ENCODE measurements at places on chromosomes 13 and 19.

DNA sequence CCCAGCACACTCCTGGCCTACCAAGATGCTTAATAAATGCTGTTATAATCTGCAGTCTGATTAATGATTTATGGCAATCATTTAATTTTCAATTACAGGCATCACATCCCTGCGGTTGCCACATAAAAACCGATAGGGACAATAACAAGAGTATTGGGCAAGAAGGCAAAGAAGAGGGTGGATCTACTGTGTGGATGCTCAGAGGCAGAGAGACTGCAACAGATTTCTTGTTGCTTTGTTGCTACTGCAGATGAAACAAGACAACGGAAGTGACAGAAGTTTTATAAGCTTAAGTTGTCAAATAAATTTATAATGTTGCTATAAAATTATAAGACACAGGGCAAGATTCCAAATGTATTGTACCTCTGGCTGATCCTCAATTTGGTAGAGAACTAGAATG lies 154.8 kb downstream of the ABCC4 start:
- DNase-seq = no peak

- no peak for DNase-seq
Measured at GRCh38 chr13:113938716-113939115, 35.2 kb downstream of the C13orf46 start.

DNA sequence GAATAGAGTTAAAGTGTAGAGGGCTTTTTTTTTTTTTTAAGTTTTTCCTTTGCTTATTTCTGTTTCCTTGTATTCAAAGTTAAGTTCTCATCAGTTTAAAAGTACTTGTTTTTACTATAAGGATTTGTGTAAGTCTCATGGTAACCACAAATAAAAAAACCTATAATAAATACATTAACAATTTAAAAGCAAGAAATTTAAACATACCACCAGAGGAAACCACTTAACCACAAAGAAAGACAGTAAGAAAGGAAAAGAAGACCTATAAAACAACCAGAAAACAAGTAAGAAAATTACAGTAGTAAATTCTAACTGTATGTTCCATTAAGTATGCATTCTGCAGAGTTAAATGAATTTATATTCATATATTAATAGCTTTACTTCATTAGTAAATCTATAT lies 999.1 kb upstream of the ATXN8OS start:
- DNase-seq = no peak

- DNase-seq = no peak
Measured at GRCh38 chr13:27954406-27954851, 14.7 kb downstream of the CDX2 start.

DNA sequence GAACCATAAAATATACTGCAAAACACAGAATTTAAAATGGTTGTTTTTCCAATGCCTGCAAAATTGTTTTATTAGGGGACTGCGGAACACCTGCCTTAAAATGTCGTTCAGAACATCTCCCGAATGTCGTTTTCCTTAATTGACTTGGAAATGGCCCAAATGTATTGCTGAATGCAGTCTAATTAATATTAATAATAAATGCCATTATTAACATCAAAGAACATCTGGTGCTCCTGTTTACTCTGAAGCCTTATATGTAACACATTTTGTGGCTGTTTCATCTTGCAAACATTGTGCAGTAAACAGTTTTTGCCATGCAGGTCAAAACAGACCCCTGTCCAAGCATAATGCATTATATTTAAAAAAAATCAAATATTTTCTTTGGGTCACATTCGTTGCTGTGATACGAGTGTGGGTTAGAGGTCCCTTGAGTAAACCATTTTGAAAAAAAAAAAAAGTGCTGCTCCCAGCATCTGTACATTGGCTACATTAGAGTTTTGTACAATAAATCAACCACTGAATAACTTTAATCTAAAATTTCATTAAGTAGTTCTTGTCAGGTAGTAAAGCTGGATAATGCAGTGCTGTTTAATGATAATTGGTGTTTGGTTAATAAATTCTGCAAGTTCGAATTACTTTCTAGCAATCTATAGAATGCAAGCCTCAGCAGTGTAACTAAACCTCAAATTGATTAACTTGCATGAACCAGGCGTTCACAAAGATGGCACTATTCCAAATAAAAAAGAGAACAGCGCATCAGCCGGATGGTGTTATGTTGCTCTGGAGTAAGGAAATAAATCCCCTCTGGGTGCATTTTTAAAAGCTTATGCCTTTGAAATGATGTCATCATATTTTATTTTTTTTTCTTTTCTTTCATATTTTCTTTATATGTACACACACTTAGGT lies 140.2 kb downstream of the ZNF536 start:
- DNase-seq = no peak

DNA sequence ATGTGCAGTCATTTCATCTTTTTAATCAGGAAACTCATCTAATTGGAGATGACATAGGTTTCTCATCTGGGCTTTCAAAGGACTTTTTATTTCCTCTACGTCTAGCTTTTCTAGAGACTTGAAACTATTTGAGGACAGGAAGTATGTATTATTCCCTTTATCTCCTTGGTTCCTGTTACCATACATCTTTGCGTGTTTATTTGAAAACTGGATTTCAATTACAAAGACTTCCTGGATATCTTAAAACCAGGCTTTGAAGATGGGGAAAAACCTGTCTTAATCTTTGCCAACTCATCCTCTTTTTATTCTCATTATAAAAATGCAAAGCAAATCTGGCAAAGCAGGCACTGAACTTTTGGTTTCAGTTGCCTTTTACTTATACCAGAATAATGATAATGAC lies 130.5 kb downstream of the LMO7 start:
- DNase-seq = no peak

- no peak for DNase-seq
Measured at GRCh38 chr13:84812078-84812477, 929.8 kb upstream of the SLITRK1 start.

- DNase-seq = no peak
Measured at GRCh38 chr19:50461066-50461875, 15.0 kb upstream of the EMC10 start.

DNA sequence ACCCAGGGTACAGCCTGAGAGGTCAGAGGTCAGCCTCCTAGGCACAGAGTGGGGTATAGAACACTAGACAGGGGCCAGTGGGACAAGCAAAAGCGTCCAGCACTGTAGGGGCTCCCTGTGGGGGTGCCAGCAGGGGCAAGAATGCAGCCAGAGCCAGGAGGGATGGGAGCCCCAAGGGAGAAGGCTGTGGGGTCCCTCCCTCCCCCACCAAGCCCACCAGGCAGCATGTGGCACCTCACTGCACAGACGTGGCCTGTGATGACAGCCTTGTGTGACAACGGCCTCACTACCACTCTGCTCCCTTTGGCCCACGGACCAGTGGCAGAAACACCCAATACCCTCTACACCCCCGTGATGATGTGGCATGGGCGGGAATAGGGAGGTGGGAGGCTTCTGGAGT lies 10.1 kb downstream of the ARMC6 start:
- DNase-seq = no peak

DNA sequence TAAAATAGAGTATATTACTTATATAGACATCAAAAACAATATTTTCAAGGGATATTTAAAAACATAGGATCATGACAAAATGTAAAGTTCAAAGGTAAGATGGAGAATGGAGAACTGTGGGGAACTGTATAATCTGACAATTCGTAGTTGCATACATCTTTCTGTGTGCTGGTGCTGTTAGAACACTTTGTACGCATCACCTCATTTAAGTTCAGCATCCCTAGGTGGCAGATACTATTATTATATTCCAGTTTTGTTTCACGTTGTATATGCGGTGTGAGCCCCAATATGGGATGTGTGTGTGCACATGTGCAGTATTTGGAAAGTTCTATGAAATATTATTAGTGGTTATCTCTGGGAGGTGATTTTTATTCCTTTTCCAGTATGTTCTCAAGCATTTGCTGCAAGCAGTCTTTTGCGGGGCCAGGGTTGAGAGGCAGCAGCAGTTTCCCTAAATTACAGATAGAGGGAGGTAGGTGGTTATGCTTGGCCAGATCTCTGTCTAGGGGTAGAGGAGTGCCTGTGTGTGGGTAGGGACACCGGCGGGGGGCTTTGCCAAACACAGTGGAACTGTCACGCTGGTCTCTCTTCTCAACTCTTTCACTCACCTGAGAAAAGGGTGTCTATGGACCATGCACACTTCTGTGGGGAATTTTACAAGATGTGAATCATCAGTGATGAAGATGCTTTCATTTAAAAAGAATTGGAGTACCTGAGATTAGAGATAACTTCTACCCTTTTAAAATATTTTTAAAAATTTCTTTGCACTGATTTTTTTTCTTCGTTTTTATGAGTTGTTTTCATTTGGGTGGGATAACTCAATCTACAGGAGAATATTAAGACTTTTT lies 55.6 kb upstream of the ALOX5AP start:
- DNase-seq = no peak

DNA sequence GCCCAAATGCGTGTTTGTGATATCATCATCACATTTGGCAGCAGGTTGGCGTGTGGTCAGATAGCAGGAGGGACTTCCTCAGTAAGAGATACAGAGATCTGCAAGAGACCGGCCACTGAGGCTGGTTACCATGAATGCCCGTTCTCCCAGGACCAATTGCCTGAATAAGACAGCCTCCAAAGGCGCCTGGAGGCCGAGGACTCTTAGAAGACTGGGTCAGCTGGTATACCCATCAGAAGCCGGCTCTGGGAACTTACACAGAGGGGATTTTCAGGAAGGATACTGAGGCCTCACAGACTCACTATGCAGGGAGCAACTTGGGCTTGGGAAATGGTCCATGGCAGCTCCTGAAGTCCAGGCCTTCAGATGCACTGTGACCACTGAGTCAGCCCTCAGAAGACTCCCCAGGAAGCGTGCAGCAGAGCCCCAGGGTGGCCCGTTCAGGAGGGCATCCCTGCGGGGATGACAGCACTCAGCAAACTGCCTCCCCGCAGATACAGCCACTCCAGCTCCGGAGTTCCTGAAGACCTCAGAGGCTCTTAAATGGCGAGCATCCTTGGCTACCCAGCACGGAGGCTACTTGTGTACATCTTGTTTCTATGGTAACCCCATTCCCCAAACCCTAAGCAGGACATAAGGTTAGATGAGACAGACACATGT lies 26.4 kb upstream of the VSTM2B start:
- no peak for DNase-seq

- no peak for DNase-seq
Measured at GRCh38 chr13:113537909-113538688, 46.5 kb upstream of the TFDP1 start.

- no peak for DNase-seq
Measured at GRCh38 chr19:3970313-3970807, 539 bp downstream of the DAPK3 start.

GRCh38 chr19:15780610-15781418 lies 6.6 kb upstream of the OR10H5 start:
- no peak for DNase-seq

- DNase-seq = no peak
Measured at GRCh38 chr19:53664152-53664551, 32.4 kb downstream of the DPRX start.

GRCh38 chr13:34020388-34020787 lies 202.4 kb downstream of the RFC3 start:
- no peak for DNase-seq

GRCh38 chr19:3107658-3108057 lies 13.5 kb downstream of the GNA11 start:
- DNase-seq = no peak

GRCh38 chr19:11481534-11482383 lies 913 bp upstream of the ELAVL3 start:
- DNase-seq = peak; percentile 19

GRCh38 chr13:24925318-24926231 lies 161.6 kb downstream of the RNF17 start:
- no peak for DNase-seq

- no peak for DNase-seq
Measured at GRCh38 chr19:46025835-46026234, 3.0 kb upstream of the PGLYRP1 start.

- no peak for DNase-seq
Measured at GRCh38 chr13:103099722-103100293, 33.6 kb upstream of the SLC10A2 start.

DNA sequence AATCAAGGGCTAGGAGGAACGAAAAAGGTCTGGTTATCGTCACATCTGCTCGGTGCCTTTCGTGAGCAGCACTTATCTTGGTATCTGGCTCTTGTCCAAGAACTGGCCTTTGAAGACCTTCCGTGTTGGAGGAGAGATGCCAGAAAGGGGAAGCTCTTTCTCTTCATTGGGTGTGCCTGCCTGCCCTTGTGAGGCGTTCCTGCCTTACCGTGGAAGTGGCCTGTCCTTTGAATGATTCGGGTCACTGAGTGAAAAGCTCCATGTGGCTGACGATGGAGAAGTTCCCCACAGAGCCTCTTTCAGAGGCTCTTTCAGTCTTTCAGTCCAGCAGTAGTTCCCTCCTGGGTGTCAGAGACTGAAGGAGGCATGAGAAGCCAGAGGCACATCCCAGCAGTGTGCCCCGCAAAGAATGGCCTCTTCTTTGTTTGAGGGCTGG lies 121.5 kb upstream of the SLC10A2 start:
- no peak for DNase-seq

DNA sequence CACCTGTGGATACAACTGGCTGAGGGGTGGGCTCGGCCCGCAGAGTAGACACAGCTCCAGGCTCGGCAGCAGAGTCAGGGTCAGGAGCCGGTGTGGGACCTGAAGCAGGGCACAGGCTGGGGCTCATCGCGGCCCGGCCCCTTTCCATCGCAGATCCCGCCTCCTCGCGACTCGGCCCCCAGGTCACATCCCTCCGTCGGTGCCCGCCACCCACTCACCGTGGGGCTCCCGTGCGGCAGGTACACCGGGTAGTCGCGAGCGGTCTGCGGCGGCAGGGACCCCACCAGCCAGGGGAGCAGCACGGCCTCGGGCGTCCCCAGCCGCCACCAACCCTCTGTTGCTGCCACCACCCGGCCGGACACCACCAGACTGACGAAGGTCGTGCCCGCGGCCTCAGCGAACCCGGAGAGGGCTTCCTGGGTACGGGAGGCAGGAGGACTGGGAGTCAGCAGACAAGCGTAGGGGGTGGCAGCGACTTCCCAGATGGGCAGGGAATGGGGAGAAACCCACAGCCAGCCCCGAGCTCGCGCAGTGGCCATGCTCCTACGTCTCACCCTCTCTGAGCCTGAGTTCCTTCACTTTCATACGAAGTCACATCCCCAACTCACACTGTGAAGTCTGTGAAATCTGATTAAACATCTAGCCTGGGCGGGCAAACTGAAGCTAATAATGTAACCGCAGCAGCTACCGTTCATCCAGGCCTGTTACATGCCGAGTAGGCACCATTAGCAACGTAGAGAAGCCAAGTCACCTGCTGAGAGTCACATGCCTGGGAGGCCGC lies 3.7 kb downstream of the FUZ start:
- DNase-seq = no peak

DNA sequence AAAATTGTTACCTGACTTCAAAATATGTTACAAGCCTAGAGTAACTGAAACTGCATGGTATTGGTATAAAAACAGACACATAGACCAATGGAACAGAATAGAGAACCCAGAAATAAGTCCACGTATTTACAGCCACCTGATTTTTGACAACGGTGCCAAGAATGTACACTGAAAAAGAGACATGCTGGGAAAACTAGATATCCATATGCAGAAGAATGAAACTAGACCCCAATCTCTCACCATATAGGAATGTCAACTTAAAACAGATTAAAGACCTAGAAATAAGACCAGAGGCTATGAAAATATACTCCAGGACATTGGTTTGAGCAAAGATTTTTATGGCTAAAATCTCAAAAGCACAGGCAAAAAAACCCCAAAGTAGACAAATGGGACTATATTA lies 76.5 kb downstream of the LATS2 start:
- no peak for DNase-seq

Data from ascending aorta (tissue), 2 donors.